ENCODE measurements at places on chromosomes 1 and 21.

DNA sequence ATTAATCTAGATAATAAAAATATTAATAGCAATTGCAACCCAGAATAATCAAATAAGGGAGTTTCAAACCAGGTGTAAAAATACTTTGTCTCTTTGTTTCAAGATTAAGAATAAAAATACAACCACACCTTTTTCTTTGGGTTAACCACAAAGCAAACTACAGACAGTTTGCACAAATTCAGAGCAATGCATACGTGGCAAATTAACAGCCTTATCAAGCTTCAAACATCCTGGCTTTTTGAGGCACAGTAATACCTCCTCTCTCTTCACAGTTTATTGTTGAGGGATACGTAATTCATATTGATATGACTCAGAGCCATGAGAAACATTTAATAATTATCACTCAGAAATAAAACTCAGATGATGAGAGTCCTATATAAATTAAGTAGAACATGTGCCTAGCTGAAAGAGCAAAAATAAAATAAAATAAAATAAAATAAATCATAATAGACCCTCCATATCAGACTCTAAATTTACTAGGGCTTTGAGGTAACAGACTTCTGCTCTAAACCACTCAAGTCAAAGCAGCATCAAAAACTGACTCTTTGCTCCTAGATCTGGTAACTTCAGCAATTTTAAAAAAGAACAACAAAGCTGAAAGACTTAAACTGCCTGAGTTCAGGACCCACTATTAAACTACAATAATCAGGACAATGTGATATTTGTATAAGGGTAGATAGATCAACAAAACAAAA is 11.4 kb downstream of the EDEM3 start:
- no peak for DNase-seq

DNA sequence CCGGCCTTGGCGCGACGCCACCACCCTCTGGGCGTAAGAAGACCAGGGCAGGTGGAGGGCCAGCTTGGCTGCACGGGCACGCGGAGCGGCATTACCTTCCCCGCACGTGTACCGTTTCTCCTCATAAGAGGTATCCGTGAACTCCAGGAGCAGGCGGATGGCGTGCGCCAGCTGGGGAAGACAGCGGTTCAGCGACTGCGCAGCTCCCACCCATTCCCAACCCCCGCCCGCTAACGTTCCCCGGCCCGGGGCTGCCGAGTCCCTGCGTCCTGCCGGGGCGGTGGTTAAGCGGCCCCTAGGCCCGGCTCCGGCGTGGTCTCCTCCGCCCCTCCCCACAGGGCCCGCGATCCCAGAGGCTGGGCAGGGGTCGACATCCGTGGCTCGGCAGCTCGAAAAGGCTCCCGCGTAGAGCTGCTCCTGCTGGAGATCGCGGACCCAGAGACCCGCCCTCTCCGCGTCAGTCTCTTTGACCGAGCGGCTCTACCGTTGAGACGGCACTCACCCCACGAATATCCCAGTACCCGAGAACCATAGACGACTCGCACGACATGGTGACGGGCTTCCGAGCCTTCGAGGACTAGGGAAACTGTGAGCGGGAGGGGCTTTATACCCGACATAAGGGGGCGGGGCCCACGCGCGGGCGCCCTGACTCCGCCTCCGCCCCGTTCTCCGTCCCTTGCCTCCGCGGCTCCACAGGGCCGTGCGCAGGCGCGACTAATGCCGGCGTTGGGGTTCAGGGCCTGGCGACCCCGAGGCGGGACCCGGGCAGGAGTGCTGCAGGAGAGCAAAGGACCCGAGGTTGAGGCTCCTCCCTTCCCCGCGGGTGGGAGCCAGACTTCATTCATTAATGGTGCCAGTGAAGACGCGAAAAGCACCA is 862 bp downstream of the GSTM3 start:
- DNase-seq: peak; percentile 88

- DNase-seq: no peak
Observed at GRCh38 chr1:68770817-68771216, 273.9 kb upstream of the DEPDC1 start.

DNA sequence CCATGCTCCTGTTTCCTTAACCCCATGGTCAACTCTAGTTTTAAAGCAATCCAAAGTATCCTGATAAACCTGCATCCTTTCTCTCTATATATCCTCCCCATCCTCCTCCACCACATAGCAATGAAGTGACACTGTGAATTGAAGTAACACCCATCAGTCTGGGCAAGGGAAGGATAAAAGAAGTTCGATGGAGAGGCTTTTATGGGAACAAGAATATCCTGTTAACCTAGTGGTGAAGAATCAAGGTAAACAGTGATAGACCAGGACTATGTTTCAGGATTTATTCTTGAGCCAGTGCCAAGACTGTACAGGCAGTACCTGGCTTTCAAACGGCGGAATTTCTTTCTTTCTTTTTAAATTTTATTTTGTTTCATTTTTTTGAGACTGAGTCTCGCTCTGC is 17.6 kb downstream of the RABIF start:
- no peak for DNase-seq

- DNase-seq: no peak
Observed at GRCh38 chr1:66231681-66232463, 302.1 kb upstream of the SGIP1 start.

GRCh38 chr21:26761174-26761915 is 83.9 kb downstream of the ADAMTS1 start:
- DNase-seq: no peak

DNA sequence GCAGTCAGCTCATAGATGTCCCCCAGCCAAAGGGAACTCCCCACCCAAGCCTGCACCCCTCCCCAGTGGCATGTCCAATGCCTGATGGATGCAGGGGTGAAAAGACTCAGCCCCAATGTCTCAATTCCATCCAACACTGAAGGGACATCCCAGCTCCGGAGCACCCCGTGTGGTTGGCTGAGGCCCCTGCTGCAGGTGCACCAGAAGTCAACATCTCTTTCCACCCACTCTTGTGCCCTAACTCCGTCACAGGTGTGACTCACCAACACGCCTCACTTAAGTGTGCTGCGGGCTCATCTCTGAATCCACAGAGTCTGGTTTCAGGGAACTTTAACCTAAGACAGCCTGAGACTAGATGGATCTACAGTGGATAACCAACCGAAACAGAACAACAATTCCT is 40.9 kb upstream of the ZBTB18 start:
- peak; percentile 4 for DNase-seq

DNA sequence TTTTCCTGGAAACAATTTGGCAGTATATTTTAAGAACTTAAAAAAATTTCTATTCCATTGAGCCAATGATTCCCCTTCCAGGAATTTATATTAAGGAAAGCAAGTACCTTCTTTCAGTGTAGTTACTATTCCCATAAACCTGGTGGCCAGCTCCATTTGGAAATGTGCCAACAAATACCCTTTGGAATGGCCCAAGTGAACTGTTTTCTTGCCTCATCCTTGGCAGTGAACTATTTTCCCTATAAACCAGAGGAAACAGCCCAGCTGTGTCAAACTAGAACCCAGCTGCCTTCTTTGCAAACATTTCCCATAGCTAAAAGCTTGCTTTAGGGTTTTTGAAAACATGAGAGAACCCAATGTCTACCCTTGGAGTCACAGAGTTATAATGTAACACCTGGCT is 496.9 kb downstream of the NEGR1 start:
- no peak for DNase-seq
